ENCODE measurements at places on chromosomes 16 and 17.

- DNase-seq: peak; percentile 58
Measured at GRCh38 chr16:9033125-9033830, 58.2 kb upstream of the HAPSTR1 start.

- no peak for DNase-seq
Measured at GRCh38 chr17:49924116-49924515, 44.9 kb upstream of the DLX4 start.

- no peak for DNase-seq
Measured at GRCh38 chr17:82433560-82434215, 15.3 kb upstream of the OGFOD3 start.

GRCh38 chr16:760065-760464 is 469 bp upstream of the MSLN start:
- no peak for DNase-seq

DNA sequence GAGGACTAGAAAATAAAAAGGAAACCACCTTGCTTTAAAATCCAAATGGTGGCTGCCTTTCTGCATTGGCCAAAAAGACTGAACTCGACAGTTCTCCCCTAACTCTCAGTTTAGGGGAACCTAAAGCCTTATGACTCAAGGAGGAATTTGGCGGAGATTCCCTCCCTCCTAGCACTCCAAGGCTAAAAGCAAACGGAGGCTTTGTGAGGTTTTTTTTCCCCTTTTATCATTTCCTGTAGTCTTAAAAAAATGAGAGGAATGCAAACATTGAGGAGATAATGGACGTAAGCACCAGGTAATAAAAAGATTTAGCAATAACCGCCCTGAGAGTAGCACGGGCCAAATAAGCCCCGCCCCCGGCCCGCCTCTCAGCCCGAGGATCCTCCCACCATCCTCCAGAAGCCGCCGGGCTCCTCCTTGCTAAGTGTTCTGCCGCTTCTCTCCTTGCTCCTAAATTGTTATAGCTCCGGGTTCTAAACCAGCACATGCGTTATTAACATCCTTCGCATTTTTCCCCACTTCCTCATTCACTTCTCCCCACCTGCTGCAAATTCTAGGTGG is 5.8 kb upstream of the KIFC3 start:
- peak; percentile 70 for DNase-seq

DNA sequence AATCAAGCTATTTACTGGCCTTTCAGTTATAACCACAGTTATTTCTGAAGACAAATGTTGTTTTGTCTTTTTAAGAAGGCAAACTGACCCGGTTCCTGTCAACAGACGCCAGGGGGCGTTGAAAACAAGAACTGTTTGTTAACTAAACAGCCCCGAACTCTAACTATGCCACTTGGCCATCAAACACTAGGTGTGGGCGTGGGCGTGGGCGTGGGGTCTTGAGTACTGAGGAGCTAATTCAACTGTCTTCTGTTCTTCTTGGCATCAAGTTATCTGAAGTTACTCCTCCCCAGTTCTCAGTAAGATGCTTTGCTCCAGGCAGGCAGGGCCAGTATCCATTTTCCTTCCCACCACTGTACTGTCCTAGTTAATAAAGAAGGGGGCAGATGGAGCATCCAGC is 63.3 kb upstream of the MTMR4 start:
- peak; percentile 68 for DNase-seq

DNA sequence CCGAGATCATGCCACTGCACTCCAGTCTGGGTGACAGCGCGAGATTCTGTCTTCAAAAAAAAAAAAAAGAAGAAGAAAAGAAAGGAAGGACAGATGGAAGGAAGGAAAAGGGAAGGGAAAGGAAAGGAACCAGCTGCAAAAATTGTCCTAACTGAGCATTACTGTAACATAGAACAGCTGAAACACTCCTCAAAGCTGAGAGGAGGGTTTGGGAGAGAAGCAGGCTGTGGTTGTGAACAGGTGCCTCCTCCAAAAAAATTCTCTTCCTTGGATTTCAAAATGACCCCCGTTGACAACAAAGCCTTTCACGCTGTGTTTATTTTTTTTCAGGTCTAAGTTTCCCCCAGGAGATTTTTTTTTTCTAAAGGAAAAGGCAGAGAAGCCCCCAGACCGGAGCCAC is 541.4 kb downstream of the WWOX start:
- DNase-seq: no peak

GRCh38 chr17:49703557-49704277 is 4.0 kb downstream of the SLC35B1 start:
- peak; percentile 30 for DNase-seq

- no peak for DNase-seq
Measured at GRCh38 chr17:3440451-3440850, 6.8 kb upstream of the OR1E2 start.

GRCh38 chr16:89102041-89102471 is 8.4 kb downstream of the ACSF3 start:
- DNase-seq: no peak

DNA sequence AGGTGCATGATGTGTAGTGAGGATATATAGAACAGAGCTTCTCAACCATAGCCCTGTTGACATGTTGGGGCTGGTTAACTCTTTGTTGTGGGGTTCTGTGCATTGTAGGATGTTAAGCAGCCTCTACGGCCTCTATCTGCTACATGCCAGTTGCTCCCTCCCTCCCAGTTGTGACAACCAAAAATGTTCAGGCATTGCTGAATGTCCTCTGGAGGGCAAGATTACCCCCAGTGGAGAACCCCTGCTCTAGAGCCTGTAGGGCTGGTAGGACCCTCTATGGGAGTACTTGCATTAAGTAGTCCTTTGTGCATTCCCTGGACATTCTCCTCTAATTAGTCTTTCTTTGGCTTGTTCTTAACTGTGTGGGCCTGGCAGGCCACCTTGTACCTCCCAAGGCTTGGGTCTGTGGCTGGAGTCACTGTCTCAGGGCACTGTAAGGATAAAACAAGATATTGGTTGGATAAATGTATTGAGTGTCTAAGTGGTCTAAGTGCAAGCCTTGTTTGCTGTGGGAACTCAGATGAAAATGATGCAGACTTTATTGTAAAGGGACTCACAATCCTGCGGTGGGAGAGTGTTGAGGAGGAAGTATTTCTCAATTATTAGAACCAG is 19.8 kb upstream of the MYO1D start:
- DNase-seq: no peak

DNA sequence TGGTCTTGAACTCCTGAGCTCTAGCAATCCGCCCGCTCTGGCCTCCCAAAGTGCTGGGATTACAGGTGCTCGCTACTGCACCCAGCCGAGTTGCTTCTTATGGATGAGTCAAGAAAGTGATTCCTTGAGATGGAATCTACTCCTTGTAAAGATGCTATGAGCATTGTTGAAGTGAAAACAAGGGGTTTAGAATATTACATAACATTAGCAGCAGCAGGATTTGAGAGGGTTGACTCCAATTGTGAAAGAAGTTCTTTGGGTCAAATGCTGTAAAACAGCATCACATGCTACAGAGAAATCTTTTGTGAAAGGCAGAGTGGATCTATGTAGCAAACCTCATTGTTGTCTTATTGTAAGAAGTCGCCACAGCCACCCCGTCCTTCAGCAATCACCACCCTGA is 72.7 kb downstream of the NT5M start:
- no peak for DNase-seq

DNA sequence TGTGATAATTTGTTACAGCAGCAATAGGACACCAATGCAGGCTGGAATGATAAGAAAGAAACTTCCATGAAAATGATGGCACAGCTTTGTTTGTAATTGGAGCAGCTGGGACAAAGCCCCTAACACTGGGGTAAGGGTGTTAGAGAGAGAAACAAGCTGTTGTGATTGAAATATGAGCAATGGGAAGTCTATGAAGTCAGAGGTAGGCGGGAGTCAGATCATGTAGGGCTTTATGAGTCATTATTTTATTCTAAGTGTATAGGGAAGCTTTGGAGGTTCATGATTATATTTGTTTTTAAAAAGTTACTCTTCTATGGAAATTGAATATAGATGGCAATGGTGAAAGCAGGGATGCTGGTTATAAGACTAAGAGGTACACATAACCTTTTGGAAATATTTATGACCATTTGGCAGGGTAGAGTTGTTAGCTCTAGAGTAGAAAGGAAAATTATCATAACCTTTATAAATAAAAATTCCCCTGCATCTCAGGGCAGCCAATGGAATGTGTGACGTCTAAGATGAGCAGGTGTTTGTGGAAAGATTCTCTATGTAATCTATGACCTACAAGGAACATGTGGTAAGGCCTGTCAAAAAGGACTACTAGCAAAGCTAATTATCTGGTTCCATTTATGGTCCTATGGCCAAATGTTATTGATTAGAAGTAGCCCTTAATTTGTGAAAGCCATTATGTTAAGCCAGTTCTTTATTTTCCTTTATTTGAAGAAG is 85.6 kb downstream of the KCNJ2 start:
- no peak for DNase-seq

DNA sequence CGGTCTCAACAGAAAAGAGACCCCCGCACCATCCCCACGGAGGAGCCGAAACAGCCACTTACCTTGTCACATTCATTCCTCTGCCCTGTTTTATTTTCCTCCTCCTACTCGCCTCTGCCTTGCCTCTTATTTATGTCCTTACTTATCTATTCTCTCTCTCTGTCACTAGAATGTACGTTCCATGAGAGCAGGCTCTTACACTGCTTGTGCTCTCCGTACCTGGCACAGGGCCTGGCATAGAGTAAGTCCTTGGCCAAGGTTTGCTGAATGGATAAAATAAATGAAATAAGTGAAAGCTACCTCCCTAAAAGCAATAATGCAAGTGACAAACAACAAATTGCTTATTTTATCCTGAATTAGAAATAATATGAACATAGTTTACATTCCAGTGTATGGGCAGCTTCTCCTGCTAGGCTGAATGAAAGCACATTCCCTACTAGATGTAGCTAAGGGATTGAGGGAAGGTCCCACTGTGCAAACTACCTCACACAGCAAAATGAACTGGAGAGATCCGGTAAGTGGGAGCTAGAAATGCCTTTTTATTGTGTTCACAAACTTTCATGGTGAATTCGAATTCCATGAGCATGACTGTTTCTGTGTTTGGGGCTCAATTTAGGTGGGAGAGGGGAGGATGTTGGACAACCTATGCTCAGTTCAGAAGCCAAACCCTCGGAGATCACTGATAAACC is 173.1 kb downstream of the PARN start:
- no peak for DNase-seq

- peak; percentile 73 for DNase-seq
Measured at GRCh38 chr16:81645266-81645694, 133.8 kb upstream of the PLCG2 start.

- DNase-seq: no peak
Measured at GRCh38 chr16:70658921-70659320, 12.6 kb downstream of the IL34 start.

- DNase-seq: no peak
Measured at GRCh38 chr17:78844301-78845005, 3.8 kb upstream of the USP36 start.

DNA sequence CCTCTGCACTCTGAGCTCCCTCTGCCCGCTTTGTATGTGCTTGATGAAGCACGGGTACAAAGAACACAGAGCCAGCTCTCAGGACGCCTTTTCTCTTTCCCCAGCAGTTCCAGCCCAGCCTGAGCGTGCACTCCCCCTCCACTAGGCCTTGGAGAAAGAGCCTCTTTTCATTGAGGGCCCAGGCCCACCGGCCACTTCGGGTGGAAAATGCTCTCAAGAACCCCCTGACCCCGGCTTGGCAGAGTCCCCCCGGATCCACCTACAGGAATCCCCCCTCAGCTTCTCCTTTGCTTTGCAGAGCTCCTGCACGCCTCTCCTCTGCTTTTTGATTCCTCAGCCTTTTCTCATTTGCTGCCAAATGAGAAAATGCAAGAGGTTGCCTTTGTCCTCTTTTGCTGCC is 30.2 kb downstream of the MRC2 start:
- no peak for DNase-seq

- DNase-seq: no peak
Measured at GRCh38 chr17:20987511-20987910, 55.3 kb downstream of the USP22 start.

GRCh38 chr17:68499587-68499986 is 12.6 kb upstream of the PRKAR1A start:
- DNase-seq: no peak

- no peak for DNase-seq
Measured at GRCh38 chr17:77933777-77934398, 24.6 kb upstream of the TNRC6C start.

DNA sequence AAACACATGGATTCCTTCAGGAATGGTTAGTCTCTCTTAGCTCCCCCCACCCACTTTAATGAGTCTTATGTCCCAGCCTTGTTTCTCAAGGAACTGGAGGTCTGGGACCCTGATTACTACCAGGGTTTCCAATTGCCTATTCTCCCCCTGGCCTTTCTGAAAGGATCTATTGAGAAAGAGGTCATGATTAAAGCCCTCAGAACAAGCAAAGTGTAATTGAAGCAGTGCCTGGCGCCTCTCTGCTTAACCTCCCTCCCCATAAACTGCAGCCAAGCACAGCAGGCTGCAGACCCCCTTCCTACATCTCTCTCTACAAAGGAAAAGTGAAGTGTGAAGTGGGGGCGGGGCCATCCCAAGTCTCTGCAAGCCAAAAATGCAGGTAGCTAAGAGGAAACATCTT is 159.7 kb upstream of the CDH11 start:
- no peak for DNase-seq

DNA sequence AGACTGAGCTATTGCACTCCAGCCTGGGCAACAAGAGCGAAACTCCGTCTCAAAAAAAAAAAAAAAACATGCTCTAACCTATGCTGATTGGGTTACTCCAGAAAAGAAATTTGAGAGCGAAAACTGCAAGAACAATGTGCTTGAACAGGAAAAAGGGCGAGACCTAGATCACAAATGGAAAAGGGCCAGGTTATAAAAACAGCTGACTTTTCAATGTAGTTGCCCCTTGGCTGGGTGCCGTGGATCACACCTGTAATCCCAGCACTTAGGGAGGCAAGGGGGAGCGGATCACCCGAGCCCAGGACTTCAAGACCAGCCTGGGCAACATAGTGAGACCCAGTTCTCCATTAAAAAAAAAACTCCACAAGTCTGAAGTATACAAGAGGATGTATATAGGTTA is 48.8 kb downstream of the MRM3 start:
- no peak for DNase-seq

- DNase-seq: no peak
Measured at GRCh38 chr17:73431401-73432205, 119.8 kb upstream of the CDC42EP4 start.

- DNase-seq: peak; percentile 21
Measured at GRCh38 chr16:4373909-4374742, 2.5 kb downstream of the VASN start.

GRCh38 chr16:24070851-24071250 is 185.3 kb upstream of the CACNG3 start:
- DNase-seq: peak; percentile 18
